Stimulated activated CD8-positive, alpha-beta memory T cell treated with anti-CD3 and anti-CD28 coated beads, Interleukin-7, amount 100 ng/mL, for 1 hour (primary cell): ENCODE measurements at places on chromosomes 6 and 20.

DNA sequence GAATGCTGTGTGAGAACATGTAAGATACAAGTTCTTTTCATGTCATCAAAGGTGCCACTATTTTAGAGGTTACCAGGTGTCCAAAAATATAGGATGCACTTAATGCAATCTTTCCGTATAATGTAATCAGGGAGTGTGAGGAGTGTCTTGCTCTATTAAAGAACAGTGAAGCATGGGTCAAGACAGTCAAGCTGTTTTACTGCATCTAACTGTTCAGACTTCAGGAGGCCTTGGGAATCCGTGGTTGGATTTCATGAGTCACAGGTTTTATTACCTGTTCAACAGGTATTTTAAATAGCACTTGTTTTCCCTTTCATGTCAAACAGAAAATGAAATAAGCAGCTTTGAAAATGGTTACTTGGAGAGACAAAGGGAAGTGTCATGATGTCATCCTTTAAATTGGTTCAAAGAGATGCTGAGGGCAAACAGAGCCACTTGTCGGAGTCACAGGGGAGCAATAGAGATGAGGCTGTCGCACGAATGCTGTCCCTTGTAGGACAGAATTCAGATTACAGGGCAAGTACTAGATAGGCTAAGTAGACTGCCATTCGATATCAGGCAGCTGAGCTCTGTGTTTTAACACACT lies 621.5 kb downstream of the QKI start:
- no peak for DNase-seq

- no peak for DNase-seq
Observed at GRCh38 chr20:16014436-16014835, 558.8 kb downstream of the KIF16B start.

DNA sequence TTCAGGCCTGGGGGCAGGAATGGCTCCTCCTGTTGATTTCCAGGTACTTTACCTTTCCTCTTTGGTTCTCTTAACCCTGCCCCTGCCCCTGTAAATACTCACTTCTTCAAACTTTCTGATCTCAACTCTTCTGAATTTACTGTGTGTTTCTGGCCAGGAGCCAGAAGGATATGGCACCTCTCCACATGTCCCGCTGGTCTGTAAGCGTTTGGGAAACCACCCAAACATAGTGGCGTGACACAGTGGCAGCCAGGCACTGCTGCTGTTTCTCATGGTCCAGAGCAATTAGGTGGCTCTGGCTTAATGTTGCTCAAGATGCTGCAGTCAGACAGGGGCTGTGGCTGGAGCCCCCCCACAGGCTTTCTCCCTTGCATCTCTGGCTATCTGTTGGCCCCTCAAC lies 374.5 kb downstream of the RNGTT start:
- no peak for DNase-seq

DNA sequence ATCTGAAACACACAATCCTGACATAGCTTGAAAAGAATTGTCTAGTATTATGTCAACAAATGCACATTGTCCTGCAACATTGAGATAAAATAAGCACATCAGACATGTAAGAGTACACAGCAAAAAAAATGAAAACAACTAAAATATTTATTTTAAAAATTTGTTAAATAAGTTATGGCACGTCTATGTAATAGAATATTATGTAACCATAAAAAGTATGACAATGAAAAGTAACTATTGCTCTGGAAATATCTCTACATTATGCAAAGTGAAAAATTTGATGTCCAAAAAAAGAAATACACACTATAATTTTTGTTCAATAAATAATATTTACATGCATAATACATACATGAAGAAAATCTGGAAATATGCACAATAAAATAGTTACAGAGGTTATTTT lies 9.3 kb upstream of the ID4 start:
- no peak for DNase-seq

DNA sequence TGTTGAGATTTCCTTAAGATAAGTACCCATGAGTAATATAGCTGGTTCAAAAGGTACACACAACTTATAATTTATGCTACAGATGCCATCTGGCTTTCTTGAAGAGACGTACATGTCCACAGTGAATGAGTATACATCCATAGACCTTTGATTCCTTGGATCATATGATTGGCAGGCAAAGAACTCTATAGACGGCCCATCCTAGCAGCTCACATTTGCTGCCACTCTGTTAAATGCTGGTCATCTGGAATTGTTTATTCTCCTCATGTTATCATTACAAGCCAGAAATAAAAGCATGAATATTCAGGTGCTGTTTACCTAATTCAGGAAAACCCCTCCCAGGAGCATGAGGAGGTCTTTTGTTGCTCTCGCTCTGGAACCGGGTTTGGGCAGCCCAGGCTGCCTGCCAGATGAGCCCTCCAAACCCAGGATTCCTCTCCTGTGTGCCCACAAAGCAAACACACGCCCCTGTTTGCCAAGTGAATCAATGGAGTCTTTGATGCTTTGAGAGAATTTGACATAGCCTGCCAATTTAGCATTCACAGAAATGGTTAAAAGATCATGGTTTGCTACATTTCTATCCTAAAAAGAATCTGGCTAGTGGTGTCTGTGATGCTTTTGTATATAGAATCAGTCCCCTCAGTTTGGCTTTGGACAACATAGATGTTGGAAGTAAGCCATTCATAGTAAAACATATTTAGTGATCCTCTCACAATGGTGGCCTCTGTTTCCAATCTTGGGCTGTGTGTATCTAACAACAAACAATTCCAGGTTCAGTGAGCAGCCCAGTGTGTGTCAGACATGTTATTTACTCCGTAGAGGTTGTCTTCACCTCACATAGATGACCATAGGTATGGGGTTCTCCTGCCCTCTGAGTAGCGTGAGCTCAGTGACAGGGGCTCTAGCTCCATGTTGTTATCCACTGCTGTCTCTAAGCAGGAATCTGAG lies 17.5 kb upstream of the PLCG1 start:
- DNase-seq, result no peak

- no peak for DNase-seq
Observed at GRCh38 chr6:139931747-139932146, 557.3 kb upstream of the CITED2 start.

GRCh38 chr20:17735206-17735804 lies 35.5 kb downstream of the BANF2 start:
- DNase-seq, result no peak

GRCh38 chr6:106688177-106688951 lies 59.0 kb downstream of the QRSL1 start:
- no peak for DNase-seq

DNA sequence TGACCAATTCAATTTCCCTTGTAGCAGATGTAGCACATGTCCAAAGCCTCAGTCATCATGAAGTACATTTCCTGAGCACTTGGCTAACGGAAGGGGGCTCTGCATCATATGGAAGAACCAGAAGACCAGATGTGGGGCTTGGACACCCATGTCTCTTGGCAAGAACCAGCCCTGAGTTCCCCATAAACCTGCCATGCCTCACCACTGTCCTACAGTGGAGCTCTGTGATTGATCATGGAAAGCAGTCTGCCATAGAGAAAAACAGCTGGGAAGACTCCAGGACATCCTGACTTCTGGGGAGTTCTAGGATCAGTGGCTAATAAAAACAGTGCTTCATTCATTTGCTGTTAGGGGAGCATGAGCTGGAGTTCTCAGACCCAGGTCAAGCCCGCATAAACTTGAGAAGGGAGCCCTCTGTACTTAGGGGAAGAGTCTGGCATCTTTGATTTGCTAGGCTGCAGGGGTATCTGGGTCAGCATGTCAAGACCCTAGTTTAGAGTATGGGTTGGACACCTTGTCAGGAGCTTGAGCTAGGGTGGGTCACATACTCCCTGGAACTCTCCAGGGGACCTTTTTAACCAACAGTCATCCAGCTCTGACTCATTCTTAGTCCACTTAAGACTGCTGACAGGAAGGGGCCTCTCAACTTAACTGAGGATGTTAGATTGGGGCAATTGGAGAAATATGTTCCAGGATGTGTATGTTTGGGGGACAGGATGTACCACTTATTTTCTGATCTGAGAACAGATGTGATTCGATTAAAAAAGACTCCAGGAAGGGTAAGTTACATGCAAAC lies 26.3 kb upstream of the TRAM2 start:
- DNase-seq, result no peak

DNA sequence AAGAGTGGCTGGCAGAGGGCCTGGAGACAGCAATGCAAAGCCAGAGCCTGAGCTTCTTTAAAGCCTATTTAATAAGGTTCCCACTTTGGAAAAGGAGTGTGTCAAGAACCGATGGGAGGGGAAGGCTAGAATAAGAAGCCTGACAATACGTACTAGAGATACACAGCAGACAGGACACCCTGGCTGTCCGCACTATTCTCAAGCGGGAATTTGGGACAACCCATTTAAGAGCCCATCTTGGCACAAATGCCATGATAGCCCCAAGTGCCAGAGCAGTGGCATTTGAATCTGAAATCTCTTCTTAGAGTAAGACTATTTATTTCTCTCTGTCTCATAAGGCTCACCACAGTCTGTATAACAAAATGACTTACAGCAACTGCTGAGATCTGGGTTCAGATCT lies 3.1 kb downstream of the GMDS start:
- DNase-seq, result no peak

DNA sequence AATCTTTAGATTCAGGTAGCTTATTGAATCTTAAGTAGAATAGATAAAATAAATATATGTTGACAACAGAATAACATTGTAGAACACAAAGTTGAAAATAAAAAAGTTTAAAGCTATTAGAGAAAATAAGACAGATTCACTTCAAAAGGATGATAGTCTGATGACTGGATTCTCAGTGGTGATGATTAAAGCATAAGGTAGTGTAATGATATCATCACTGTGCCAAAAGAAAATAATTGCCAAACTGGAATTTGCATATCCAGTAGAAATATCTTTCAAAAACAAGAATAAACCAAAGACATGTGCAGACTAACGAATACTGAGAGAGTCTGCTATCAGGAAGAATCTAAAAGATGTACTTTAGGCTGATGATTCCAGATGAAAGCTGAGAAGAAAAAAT lies 30.2 kb downstream of the ENPP1 start:
- no peak for DNase-seq

DNA sequence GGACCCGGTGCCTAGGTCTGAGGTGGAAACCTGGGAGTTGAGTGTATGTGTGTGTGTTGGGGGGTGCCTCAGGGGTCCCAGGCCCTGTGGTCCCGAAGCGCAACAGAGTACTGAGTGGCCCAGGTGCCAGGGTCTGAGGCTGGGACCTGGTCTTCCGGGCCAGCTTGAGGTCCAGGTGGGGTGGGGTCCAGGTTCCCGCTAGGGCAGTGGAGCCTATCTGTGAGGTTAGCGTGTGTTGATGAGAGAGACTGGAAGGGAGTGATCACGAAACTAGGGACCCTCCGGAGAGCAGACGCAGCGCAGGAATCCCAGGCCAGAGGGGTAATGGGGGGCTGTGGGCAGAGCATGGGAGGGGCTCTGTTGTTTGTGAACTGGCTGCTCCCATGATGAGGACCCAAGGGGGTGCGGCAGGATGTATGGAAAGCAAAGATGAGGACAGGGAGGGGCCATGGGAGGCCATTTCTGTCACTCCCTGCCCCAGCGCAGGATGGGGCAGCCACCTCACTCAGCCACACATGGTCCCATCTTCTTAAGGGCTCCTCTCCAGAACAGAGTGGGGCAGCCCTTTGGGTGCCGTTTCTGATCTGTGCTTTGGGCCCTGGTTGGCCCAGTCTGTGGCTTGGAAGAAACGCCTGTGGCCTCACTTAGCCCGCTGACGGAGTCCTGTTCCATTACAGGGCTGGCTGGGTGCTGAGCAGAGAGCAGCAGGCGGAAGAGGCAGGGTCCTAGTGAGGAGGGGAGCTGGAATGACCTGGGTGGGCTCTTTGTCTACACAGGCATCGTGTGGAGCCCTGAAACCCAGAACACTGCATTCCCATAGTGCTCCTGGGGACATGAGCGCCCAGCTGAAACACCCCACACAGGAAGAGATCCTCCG lies 872 bp downstream of the HSPA12B start:
- no peak for DNase-seq

DNA sequence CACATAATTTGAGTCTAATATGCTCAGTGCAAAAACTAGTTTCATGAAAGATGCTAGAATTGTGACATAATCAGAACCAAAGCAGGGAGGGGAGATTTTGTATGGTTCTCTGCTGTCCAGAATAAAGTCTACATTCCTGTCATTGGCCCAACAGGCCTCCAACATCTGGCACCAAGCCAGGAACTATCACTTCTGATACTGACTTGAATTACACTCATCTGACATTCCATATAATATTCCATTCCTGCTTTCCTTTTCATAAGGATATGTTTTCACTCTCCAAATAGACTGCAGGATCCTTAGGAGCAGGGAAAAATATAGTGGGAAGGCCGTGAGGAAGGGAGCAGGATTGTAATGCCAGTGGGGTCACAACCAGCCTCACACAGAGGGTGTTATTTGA lies 84.6 kb upstream of the BTN3A2 start:
- DNase-seq, result no peak

GRCh38 chr6:14977747-14978382 lies 268.0 kb upstream of the JARID2 start:
- no peak for DNase-seq

GRCh38 chr20:25368976-25369375 lies 21.7 kb downstream of the ABHD12 start:
- DNase-seq, result no peak

- DNase-seq, result no peak
Observed at GRCh38 chr6:40334496-40335270, 252.5 kb downstream of the LRFN2 start.

DNA sequence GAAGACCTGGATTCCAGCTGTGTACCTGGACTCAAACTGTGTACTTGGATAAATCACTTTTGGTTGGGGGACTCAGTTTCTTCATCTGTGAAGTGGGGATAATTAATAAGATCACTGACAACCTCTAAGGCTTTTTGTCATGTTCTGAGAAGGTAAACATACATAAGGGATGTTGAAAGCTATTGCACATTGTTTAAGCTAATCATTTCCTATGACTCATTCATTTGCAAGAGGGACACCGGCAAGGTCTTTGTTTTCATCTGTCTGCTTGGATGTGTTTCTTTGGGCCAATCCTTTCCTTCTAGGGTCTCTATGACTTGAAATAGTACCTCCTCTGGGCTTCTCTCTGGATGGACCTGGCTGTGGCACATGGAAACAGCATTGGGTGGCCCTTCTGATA lies 6.8 kb downstream of the PROKR2 start:
- DNase-seq, result no peak

DNA sequence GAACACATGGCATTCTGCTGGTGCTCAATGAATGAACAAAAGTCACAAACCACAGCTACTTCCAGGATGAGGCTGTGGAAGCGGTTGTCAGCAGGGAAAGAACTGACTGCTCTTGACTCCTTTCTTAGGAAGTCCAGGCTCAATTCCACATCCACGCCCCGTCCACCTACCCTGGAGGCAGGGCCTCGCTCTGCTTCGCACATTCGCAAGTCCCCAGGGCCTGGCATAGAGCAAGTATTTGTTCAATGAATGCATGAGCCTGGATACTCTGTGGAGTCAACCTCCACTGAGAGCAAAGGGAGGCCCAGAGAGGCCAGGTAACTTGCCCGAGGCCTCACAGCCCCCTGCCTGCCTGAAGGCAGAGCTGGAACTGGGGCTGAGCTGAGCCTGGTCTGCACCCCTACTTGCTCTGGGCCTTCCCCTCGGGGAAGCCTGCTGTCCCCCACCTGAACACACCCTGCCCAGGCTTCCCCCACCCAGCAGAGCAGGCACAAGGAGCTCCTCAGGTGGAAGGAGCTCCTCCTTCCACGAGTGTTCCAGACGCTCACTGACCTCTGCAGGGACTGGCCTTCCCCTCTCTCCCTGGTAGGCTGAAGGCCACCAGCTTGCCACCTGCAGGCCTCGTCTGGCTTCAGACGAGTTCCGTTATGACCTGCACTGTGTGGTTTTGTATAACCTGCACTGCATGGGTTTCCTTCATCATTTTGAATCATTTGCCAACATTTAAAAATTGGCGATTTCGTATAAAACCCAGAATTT lies 119.3 kb upstream of the PTPN1 start:
- DNase-seq, result no peak

GRCh38 chr6:163001330-163001729 lies 273.6 kb downstream of the PACRG start:
- no peak for DNase-seq
